ENCODE measurements at places on chromosomes 1 and 21. TPM values are rescaled to one million over a fixed set of nuclear protein-coding genes. Genes with fewer than 3 reads are reported as not detected.

VWA1 gene
- 14.5 TPM for total RNA-seq

PLA2G5 gene
- total RNA-seq, result not detected

KRTAP6-2 gene
- not detected for total RNA-seq

SEMA4A gene
- 0.33 TPM for total RNA-seq

CLDN8 gene
- not detected for total RNA-seq

KCNJ15 gene
- total RNA-seq, result 0.25 TPM

TSPEAR gene
- total RNA-seq, result not detected

CAPZA1 gene
- 56.1 TPM for total RNA-seq

COL8A2 gene
- total RNA-seq, result 0.15 TPM

Measured in A549 treated with GW870086 at 1 μM for 4 hours (cell line).